Spinal cord (tissue), 10 donors: ENCODE measurements at places on chromosomes 16 and 17.

GRCh38 chr17:32693194-32693897 lies 183.6 kb downstream of the MYO1D start:
- peak; percentile 93 for DNase-seq

GRCh38 chr16:12664164-12664733 lies 139.4 kb downstream of the CPPED1 start:
- no peak for DNase-seq

DNA sequence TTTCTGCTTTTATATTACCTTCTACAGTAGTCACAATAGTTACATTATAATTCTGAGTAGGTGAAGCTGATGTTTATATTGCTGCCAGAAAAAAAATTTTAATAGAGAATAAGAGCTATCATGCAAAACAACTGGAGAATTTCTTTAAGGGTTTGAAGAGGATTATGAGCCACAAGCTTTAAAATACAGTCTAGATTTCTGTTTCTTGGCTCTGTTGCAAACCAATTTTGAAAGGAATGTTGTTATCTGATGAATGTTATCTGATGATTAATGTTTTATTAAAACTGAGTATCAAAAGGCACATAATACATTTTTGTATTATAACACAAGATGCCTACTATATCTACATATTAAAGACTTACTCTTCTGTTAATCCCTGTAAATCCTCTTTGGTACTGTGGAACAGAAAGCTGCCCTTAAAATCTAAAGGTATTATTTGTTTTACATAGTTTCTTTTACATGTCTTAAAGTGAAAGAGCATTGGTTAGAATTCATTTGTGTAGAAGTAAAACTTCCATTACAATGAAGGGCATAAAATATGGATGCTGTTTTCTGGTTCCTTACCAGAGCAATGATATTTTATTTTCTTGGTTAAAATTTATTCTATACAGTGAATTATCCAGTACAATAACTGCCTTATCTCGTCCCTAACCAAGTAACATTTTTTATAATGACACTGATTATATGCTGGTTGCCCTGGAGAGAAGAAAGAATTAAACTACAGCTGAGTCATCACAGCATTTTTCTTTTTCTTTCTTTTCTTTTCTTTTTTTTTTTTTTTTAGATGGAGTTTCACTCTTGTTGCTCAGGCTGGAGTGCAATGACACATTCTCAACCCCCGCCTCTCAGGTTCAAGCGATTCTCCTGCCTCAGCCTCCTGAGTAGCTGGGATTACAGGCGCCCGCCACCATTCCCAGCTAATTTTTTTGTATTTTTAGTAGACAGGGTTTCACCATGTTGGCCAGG lies 205.7 kb downstream of the TANC2 start:
- peak; percentile 31 for DNase-seq

GRCh38 chr16:12350945-12351344 lies 374.4 kb downstream of the SNX29 start:
- no peak for DNase-seq

- DNase-seq: no peak
Measured at GRCh38 chr16:85941863-85942644, 43.1 kb downstream of the IRF8 start.

DNA sequence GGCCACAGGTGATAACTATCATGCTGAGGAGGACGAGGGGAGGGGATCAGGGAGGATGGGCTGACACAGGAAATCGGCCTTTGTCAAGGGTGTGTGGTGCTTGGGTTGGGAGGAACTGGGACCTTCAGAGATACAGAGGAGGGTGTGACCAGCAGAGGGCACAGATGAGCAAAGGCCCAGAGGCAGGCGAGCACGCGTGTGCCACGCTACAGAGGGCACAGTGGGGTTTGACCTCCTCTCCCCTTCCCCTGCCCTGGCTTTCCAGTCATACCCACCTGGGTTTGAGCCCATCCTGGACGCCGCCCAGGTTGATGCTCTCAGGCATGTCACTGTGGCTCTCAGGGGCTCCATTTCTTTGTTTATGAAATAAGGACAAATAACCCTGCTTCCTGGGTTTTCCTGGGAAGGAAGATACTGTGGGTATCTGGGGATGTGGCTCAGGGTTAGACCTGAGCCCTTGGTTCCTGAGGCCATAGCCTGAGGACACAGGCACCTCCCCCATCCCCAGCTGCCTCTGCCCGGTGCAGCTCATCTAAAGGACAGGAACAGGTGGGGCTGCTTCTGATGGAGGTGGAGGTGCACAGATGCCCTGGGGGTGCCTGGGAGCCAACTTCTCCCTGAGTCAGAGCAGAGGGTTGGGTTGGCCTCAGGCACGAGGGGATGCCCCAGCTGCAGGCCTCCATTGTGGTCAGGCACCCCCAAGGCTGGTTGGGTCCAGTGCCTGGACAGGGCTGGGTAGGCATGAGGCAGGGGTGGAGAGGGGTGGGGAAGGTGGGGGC lies 51.8 kb downstream of the BEAN1 start:
- DNase-seq: no peak
